ENCODE measurements at places on chromosomes 7 and 10.

GRCh38 chr10:107657851-107658250, 493.3 kb upstream of the SORCS1 start:
- no peak for DNase-seq

DNA sequence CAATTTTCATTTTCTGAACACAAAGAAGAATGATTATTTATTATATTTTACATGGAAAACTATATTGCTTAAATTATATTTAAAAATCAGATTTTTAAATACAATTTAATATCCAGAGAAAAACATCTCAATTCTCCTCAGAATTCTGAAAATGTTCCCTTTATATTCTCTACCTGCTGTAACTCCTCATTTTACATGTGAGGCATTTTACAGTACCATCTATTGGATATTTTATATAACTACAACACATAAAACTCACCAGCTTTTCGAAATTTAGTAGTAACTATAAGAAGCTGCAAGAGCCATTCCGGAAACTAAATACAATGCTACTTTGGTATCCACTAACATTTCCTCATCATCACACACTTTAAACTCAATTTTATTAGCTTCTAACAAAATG, 264.6 kb downstream of the DGKB start:
- no peak for DNase-seq

- DNase-seq, result no peak
These were observed 119.6 kb downstream of the KLF6 start for GRCh38 chr10:3665316-3665908.

GRCh38 chr7:132145063-132145462, 431.2 kb downstream of the PLXNA4 start:
- DNase-seq, result no peak

DNA sequence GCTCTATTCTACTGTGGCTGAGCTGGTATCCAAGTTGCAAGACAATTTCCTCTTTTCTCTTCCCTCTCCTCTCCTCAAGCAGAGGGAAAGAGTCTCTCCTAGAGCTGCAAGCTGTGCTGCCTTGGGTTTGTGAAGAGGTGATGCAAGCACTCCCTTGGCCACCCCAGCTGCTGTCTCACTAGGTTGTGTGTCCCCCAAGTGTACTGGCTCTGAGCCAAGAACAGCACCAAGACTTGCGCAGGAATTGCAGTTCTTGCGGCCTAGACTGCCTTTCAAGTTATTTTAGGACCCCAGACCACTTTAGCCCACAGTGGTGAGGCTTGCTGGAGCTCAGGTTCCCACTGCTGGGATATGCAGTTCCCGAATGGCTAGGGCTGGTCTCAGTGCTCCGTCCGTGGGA, 411.6 kb downstream of the DPP6 start:
- DNase-seq, result no peak

DNA sequence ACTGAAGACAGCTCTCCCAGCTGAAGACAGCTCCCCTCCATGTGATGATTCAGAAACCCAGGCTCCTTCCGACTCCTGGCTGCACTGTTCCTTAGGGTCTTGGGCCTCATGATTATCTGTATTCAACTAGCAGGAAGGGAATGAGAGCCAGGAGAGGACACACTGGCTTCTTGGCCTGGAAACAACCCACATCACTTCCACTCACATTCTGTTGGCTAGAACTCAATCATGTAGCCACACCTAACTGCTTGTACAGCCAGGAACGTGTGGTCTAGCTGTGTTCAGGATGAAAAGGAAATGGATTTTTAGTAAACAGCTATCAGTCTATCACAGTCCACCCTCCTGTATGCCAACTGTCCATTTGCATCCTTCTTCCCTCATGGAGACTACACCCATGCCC, 30.5 kb upstream of the XPNPEP1 start:
- no peak for DNase-seq

DNA sequence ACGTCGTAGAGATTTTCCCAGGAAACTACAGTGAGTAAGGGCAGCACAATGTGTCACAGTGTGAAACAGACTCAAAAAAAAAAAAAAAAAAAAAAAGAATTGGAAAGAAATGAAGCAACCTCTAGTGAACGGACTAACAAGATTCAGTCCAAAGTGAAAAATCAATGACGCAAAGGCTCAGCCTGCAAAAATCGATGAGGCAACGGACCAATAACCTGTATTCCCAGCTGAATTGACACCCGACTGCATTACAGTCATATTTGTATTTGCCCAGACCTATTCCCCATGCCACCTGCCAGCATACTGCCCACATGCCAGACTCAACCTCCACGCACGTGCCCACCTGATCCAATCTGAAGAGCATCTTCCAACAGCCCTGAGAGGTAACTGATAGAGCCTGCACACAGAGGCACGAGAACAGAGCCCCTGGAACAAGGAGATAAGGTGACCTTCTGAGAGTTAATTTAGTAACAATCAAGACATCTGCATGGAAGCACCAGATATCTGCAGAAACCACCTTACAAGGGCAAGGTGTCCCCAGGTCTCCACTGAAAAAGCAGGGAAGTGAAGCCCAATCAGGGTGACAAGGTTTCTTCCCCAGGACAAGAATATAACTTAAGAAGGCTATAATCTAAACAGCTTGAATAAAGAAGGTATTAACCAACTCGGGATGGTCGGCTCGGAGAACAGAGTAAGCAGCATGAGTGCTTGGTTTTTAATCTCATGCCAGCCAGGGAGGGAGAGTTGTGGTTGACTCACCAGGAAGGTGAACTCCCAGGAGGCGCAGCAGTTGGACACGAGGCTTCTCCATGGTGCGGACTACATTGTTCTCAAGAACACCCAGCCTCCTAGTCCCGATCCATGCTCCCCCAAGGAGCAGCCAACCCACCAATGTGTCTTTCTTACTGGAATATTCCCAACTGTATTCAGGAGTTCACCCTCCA, 48.5 kb downstream of the PLXNA4 start:
- no peak for DNase-seq

DNA sequence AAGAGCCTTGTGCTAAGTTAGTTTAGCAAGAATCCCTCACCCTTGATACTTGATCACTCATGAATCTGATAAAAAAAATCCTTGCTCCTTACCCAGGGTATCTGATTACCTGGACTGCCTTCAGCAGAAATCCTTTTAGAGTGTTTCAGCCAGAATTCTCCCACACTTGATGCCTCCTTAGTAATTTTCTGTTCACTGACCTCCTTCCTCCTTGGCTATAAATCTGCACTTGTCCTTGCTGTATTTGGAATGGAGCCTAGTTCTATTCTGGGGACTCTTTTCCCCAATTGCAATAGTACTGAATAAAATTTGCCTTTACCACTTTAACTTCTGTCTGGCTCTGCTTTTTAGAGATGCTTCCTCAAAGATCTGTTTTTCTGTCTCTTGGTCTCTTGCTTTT, 84.9 kb downstream of the RPS24 start:
- DNase-seq, result no peak

- DNase-seq, result no peak
These were observed 291.5 kb downstream of the SDK1 start for GRCh38 chr7:3592401-3593134.

GRCh38 chr10:4545062-4545461, 280.9 kb upstream of the AKR1E2 start:
- DNase-seq, result no peak

DNA sequence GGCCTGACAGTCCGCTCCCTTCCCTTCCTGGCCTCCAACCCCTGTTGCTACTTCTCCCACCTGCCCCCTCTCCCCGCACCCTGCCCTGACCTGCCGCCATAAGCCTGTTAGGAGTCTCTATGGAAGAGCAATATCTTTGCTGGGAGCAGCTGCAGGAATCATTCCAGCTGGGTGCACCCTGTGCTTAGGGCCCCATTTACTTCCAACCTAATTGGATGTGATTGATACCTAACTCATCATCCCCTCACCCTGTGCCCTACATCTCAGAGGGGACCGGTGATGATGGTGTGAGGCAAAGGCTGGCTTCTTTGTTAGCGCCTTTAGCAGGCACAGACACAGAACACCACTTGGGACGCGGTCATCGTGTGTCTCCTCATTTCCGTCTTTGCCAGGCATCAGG, 80.0 kb upstream of the FAM180A start:
- DNase-seq, result no peak

GRCh38 chr10:118153287-118153686, 106.5 kb upstream of the RAB11FIP2 start:
- no peak for DNase-seq

DNA sequence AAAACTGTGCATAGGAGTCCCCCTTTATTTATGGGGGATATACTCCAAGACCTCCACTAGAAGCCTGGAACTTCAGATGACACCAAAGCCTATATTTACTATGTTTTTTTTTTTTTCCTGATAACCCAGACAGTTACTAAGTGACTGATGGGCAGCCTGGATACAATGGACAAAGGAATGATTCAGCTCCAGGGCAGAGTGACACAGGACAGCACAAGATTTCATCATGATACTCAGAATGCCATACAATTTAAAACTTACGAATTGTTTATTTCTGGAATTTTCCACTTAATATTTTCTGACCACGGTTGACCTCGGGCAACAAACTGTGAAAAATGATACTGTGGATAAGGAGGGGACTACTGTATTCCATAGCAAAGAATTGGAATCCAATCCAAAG, 843.6 kb downstream of the PCDH15 start:
- DNase-seq, result no peak

DNA sequence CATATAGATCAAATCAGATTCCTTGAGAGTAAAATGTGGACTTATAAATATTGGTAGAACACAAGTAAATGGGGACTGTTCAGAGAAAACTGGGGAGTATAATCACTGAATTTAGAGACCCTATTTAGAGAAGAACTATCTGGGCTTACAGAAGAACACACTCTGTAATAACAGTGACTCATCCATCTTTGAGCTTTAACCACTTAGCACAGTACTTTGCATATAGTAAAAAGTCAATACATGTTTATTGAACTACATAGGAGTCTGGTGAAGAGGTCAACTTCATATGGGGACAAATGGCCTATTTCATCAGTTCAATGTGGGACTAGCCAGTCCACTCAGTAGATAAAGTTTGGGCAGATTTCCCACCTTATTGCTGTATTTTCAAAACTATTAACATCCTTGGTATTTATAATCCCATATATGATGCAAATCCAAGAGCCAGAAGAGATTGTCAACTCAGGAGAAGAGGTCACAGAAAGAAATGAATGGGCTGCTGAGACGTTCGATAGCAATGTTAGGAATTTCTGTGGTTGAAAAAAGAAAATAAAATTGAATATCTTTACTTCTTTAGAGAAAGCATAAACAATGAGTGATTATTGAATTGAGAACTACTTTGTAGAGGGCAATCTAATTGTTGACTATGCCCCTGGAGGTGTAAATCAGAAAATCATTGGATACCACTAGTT, 119.3 kb upstream of the CACNA2D1 start:
- DNase-seq, result no peak

DNA sequence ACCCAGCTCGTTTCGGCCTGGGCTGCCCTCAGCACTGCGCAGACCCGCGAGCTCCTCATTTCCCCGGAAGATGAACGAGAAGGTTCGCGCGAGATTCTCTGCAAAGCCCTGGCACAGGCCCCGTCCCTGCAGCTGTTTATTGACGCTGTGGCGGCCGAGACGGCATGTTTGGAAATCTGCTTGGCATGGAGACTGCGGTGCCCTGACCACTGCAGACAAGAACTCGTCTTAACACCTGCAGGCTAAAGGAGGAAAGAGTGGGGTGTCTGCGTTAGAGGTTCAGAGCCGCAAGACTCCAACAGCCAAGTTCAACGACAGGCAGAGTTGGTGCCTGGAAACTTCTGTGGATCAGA, 125.6 kb downstream of the DNAJB6 start:
- no peak for DNase-seq

DNA sequence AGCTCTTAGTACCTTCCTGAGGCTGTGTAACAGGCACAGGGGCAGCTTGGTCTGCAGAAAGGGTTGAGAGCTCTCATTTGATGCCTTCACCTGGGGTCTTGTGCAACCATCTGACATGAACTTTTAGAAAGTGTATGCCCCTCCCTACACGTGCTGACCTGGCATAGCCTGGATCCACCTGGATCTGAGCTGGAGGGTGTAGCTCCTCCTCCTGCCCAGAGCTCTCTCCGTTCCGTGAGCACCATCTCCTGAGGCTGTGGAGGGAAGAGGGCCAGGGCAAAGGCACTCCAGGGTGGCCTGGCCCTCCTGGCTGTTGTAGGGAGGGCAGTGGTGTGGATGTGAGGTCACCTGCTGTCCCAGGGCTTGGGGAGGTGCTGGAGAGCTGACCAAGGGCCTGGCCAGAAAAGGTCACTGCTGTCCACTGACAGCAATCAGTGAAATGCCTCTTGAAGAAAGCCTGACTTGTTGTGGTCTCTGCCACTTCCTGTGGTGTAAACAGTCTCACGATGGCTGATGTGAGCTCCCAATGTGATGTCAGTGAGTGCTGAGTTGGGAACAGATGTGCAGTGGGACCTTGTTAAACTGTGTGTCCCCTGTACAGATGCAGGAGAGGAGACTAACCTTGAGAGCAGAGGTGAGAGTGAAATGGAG, 23.0 kb downstream of the AMZ1 start:
- DNase-seq, result no peak

DNA sequence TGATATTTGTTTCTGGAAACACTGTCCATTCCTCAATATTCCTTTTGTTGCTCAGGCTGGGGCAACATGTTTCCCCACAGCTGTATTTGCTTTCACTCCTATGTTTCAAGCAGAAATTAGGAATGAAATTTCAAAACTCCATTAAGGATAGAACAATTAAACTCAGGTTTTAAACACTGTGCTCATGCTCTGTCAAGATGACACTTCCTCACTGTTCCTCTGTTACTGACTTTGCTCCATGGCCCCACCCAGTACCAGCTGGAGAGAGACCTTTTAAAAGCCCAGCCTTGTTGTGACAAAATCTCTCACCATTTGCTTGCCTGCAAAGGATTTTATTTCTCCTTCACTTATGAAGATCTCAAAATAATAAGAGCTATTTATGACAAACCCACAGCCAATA, 197.4 kb downstream of the ELMO1 start:
- no peak for DNase-seq

DNA sequence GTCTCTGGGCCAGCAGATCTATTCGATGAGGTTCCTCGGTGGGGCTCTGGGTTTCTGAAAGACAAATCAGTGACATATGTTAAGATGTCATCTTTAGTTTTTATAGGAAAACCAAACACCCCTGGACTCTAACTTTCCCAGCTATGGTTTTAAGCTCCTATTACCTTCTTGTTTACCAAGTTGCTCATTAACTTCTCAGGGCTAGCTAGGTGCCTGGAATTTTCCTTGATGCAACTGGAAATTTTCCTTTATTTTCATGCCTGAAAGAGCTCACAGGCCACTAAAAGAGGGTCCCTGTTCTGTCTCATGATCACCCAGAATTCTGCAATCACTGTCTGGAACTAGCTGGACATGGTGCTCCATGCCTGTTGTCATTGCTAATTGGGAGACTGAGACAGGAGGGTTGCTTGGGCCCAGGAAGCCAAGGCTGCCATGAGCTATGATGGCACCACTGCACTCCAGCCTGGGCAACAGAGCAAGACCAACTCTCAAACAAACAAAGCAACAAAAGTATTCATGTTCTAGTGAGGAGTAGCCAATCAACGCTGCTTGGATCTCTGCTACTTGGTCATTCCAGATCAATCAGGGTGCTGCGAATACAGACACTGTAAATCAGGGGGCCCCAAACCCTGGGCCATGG, 1173.5 kb upstream of the AUTS2 start:
- no peak for DNase-seq
